ENCODE measurements at places on chromosomes 1 and 21.

DNA sequence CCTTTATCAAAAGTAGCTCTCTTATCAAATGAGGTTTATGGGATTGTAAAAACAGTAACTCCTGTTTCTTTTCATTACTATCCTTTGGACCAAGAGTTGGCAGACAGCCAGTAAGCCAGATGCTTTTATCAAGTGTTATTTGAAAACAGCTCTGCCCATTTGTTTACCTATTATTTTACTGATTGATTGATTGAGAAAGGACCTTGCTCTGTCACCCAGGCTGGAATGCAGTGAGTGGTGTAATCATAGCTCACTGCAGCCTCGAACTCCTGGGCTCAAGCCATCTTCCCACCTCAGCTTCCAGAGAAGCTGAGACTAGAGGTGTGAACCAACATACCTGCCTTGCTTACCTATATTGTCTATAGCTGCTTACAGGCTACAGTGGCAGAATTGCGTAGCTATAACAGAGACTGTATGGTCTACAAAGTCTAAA is 3.6 kb downstream of the PRKAB2 start:
- DNase-seq = no peak

DNA sequence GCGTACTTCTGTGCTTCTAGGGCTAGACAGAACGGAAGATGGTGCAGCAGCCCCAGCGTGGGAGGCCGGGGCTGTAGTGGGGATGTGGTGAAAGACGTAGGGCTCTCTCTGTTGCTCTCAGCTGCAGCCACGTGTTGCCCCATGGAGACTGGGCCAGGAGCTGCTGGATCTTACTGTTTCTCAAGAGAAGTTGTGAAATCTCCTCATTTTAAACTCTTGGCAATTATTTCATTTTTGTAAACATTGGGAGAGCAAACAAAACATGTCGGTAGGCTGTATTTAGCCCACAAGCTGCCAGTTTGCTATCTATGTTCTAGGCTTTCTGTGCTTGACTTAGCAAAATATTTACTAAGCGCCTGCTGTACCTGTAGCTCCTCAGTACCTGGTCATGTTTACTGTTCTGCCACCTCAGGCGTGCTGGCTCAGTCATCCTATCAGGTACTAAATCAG is 15.9 kb upstream of the ELOA start:
- no peak for DNase-seq

GRCh38 chr1:117447661-117448060 is 80.4 kb downstream of the MAN1A2 start:
- DNase-seq = no peak

- DNase-seq = no peak
Observed at GRCh38 chr21:33031152-33031911, 5.6 kb downstream of the OLIG2 start.

- no peak for DNase-seq
Observed at GRCh38 chr1:167067904-167068303, 22.3 kb downstream of the GPA33 start.

- no peak for DNase-seq
Observed at GRCh38 chr1:113255720-113256347, 134.5 kb upstream of the MAGI3 start.

- DNase-seq = no peak
Observed at GRCh38 chr1:172122381-172122780, 281.1 kb downstream of the DNM3 start.

- no peak for DNase-seq
Observed at GRCh38 chr1:233518344-233518743, 95.6 kb upstream of the KCNK1 start.

- no peak for DNase-seq
Observed at GRCh38 chr1:243227622-243228021, 27.5 kb downstream of the CEP170 start.

DNA sequence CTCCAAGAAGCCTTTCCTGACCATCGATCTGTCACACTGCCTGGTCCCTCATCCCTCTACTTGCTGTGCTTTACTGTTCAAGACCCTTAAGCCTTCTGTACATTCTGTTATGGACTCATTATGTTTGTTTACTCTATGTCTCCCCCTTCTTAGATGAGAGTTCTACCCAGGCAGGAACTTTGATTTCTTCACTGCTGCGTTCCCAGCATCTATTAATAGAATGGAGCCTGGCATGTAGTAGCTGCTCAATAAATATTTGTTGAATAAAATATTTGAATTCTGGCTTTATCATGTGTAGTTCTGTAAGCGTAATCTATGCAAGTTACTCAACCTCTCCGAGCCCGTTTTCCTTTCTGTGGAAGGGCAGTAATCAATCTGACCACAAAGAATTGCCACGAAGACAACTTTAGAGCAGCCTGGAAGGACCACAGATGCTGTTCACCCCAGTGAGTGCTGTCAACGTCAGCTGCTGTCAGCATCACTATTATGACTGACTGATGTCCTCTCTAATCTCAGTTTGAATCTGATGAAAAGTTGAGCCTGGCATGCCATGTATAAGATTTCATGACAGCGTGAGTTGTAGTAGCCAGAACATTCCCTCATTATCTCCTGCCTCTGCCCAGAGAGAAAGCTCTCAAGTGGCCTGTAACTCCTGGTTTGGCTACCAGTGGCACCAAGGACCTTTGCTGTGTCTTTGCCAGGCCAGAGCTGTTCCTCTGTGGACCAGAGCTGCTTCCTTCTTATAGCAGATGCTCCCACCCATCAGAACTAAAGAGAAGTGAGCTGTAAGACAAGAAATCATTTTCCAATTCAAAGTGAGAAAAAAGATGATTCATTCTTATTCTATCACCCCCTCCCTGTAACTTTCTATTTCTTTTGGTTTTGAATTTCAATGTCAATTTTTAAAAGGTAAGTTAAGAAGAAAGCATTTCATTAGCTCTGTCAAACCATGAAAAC is 94.5 kb downstream of the PRDM2 start:
- DNase-seq = no peak

- DNase-seq = no peak
Observed at GRCh38 chr1:25540750-25541342, 2.6 kb upstream of the LDLRAP1 start.

- peak; percentile 30 for DNase-seq
Observed at GRCh38 chr1:229271448-229272159, 693 bp downstream of the RAB4A start.

DNA sequence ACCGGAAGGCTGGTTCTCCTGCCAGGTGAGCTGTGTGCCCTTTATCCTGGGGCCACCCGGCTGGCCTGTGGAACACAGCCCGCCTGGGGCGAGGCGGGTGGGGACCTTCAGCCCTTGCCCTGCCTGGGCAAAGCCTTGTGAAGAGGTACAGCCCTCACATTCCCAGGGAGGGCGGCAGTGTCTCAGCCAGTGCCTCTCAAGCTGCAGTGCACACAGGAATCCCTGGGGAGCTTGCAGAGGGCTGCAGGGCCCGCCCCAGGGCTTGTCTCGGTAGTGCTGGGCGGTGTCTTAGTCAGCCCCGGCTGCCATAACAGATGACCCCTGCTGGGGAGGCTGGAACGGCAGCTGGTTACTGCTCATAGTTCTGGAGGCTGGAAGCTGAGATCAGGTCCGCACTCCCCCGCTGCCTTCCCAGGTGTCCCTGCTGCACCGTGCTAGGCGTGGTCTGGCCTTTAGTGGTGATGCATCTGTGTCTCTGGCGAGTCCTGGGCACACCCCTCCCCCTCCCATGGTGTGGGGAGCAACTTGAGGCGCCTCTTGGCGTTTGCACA is 12.6 kb downstream of the DFFB start:
- DNase-seq = no peak

DNA sequence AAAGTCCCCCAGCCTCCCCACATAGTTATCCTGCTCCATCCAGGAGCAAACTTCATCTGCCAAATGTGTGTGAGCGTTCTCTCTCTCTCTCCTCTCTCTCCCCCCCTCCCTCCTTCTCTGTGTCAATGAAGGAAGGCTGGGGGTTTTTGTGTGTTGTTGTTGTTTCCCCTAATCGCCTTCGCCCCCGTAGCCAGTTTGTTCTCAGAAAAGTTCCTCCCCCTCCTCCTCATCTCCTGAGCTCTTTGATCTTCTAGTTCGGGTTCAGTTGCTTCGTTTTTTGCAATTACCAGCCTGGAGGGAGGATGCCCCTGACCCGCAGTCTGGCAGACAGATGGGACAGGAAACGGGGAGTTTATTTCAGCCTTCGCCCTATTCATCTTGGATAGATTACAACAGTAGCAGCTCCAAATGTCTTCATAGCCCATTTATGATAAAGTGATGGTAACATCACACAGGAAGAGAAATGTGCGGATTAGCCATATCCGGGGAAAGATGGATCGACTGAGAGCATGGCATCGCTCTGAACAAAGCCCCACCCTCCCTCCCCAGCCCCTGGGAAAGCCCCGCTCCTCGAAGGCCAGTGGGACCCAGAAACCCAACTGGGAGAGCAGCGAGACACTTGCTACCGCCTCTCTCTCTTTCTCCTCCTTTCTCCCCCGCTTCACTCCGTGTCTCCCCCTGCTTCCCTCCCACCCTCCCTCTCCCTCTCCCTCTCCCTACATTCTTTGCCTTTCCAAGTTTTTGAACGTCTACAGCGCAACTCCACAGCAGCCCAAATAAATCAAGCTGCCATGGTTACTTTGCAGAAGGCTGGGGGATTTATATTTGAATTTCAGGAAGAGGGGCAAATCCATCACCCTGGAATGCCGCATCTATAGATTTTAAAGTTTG is 139.7 kb upstream of the ARHGEF16 start:
- DNase-seq = no peak

- no peak for DNase-seq
Observed at GRCh38 chr1:217076902-217077301, 353.7 kb upstream of the ESRRG start.

DNA sequence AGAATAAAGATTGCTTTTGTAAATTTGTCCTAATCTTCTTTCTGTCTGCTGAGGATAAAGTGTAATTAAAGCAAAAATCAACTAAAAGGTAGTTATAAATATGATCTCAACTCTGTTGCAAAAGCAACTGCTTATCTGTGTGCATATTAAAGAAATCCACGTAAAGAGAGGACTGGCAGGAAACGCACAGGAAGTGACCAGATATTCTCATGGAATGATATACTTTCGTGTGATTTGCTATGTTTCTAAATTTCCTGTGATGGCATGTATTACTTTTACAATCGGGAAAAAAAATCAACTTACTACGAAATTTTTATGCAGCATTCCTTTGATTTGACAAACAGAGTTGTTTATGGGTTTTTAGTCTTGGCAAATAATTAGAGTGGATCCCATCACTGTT is 75.4 kb downstream of the RGS2 start:
- DNase-seq = no peak

DNA sequence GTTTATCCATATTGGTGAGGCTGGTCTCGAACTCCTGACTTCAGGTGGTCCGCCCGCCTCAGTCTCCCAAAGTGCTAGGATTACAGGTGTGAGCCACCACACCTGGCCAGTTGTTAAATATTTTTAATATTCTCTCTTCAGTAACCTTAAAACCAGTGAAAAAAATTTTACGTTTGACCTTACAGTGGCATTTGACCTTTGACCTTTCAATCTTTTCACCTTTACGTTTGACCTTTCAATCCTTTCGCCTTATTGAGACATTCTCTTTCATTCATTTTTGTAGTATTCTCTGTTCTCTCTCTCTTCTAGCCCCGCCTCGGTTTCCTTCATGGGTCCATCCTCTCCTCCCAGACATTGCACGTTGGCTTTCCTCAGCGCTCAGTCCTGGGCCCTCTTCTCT is 277.9 kb downstream of the DNM3 start:
- DNase-seq = no peak

- no peak for DNase-seq
Observed at GRCh38 chr1:20124456-20125057, 5.2 kb upstream of the PLA2G2D start.

- no peak for DNase-seq
Observed at GRCh38 chr1:8217011-8217711, 100.8 kb upstream of the SLC45A1 start.

DNA sequence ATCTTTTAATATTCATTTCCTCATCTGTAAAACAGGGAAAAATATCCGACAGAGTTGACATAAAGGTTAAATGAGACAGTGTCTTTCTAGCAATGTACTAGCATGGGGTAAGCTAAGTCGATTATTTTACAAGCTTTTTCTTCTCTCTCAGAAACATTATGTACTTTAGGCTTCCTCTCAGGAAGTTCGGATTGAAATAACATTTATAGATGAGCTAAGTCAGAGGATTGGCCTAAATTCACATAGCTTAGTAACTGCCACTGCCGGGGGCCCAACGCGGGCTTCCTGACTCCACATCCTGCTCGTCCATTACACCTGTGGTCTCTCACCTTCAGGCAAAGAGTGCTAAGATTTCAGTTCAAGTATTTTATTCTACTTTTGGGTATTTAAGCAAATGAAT is 462.3 kb upstream of the NFIA start:
- no peak for DNase-seq

DNA sequence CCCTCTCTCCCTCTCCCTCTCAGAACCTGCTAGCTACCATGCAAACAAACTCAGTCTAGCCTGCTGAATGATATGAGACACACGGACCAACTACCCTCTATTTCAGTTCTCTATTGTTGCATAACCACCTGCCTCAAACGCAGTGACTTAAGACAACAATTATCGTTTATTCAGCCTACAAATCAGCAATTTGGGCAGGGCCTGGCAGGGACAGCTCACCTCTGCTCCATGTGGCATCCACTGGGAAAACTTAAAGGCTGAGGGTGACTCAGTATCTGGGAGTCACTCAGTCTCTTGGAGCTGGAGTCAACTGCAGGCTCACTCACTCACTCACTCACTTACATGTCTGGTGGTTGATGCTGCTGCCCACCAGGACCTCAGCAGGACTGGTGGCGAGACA is 121.3 kb downstream of the SEC16B start:
- no peak for DNase-seq

- no peak for DNase-seq
Observed at GRCh38 chr1:25361901-25362300, 23.8 kb downstream of the TMEM50A start.

GRCh38 chr1:245172026-245172425 is 17.2 kb downstream of the KIF26B start:
- no peak for DNase-seq

DNA sequence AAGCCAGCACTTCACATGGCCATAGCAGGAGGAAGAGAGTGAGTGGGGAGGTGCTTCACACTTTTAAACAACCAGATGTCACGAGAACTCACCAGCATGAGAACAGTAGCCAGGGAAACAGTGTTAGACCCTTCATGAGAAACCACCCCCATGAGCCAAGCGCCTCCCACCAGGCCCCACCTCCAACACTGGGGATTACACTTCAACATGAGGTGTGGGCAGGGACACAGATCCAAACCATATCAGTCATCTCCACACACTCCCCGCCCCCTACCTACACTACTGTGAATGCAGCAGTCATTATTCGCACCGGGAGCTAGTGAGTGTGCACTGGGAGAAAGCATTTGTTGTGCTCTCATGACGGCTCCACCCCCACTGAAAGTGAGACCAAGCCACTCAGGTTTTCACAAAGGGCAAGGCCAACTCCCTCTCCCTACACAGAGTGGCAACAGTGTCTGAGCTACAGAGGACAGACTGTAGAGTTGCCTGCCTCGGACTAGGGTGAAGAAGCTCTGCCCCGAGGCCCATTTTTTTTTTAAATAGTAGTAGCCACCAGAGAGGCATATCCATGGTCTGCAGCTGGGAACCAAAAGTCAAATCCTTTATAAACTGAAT is 125.6 kb downstream of the BARHL2 start:
- DNase-seq = no peak

- DNase-seq = no peak
Observed at GRCh38 chr1:151568626-151569088, 28.5 kb downstream of the TUFT1 start.

- peak; percentile 13 for DNase-seq
Observed at GRCh38 chr1:209674957-209675564, at the start of gene G0S2. G0S2 (plus strand) TSS chr1:209675412; CDS start chr1:209675685, 273 bp downstream.

Measured in activated CD4-positive, alpha-beta T cell treated with anti-CD3 and anti-CD28 coated beads for 24 hours (primary cell).